ENCODE measurements at places on chromosomes 5 and 9.

DNA sequence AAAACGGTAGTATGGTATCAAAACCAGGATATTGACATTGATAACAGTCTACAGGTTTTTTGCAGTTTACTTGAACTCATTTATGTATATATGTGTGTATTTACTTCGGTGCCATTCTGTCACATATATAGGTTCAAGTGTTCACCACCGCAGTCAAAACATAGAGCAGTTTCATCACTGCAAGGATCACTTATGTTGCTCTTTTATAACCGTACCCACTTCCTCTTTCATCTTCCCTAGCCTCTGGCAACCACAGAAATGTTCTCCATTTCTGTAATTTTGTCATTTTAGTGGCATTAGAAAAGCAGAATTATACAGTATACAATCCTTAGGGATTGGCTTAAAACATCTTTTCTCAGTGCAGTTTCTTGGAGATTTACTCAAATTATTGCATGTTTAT lies 90.3 kb downstream of the SH3GL2 start:
- DNase-seq: no peak

DNA sequence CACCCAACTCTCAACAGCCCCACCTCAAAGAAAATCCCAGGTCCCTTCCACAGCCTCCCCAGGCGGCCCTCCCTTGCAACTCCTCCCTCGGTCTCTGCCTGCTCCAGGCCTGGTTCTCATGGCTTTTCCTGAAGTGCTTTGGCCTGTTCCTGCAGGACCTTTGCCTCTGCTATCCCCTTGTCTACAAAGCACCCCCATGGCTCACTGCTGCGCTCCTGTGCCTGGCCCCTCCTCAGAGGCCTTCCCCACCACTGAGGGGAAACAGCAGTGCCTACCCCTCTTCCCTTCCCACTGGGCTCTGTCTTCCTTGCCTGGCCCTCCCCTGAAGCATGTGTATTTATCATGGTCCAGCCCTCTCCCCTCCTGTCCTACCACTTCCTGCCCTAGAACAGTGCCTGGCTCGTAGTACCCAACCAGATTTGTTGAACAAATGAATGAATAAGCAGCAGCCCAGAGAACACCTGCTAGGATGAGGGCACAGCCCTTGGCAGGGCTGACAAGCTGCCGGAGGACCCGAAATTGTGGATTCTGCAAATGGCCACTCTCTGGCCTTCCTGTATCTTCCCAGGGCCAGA lies 68.6 kb upstream of the LRRTM2 start:
- no peak for DNase-seq

GRCh38 chr5:142201471-142201887 lies 92.9 kb downstream of the NDFIP1 start:
- DNase-seq: no peak

- peak; percentile 32 for DNase-seq
These were observed 22.8 kb downstream of the FPGS start for GRCh38 chr9:127825319-127826051.

DNA sequence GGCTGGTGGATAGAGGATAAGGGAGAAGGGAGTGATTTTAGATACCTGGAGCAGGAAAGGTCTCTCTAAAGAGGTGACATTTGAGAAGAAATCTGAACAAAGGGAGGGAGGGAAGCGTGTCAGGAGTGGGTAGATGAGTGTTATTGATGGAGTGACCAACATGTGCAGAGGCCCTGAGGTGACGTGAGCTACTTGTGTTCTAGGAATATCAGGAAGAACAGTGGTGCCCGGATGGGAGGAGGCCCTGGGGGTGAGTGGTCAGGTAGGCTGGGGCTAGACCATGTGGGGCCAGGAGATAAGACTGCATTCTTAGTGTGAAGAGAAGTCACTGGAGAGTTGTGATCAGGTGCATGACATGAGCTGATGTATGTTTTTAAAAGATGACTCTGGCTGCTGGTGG lies 256.2 kb downstream of the ARHGAP26 start:
- DNase-seq: no peak

DNA sequence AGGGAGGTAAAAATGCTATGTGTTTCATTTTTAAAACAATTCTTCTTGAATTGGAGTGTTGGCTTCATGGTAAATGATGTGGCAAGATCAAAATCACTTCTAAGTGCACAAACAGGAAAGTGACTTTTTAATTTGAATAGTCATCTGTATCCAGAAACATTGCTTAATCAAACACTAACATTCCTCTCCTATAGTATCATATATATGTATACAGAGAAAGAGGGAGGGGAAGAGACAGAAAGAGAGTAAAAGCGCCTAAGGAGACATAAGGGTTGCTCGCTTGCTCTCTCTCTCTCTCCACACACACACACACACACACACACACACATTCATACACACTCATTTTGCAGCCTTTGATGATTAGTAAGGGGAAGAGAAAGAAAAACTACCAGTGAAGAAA lies 95.4 kb upstream of the PRDM9 start:
- DNase-seq: no peak

DNA sequence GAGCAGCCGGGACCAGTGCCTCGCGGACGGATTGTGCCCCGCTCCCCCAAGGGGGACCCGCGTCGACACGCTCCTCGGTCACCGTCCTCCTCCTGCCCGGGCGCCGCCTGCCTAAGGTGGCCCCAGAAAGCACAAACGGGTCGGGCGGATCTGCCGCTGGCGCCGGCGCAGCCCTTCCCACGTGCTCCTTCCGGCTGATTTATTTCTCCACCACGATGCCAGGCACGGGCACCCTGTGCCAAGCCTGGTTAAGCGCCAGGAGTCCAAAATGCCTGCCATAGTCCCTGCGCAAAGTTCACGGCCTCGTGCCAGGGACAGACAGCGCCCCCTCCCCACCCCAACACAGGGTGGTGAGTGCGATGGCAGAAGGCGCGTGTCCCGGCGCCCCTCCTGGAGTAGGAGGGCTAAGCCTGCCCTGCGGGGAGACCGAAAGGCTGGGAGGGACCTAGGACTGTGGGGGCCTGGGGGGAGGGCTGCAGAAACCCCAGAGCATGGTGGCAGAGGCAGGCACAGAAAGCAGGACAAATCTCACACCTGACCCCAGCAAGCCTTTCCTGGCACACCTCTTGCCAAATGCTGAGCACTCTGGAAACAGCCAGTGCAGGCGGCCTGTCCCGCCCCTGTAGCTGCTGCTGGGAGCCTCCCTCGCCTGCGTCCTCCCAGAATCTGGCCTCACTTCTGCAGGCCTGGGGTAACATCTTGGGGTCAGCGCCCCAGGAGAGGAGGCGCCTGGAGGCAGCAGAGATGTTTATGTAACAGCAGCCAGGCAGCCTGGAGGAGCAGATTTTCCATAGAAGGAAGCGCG lies 1.1 kb upstream of the NOTCH1 start:
- peak; percentile 54 for DNase-seq

Measured in HAP-1 (cell line).